ENCODE measurements at places on chromosomes 11 and 22.

DNA sequence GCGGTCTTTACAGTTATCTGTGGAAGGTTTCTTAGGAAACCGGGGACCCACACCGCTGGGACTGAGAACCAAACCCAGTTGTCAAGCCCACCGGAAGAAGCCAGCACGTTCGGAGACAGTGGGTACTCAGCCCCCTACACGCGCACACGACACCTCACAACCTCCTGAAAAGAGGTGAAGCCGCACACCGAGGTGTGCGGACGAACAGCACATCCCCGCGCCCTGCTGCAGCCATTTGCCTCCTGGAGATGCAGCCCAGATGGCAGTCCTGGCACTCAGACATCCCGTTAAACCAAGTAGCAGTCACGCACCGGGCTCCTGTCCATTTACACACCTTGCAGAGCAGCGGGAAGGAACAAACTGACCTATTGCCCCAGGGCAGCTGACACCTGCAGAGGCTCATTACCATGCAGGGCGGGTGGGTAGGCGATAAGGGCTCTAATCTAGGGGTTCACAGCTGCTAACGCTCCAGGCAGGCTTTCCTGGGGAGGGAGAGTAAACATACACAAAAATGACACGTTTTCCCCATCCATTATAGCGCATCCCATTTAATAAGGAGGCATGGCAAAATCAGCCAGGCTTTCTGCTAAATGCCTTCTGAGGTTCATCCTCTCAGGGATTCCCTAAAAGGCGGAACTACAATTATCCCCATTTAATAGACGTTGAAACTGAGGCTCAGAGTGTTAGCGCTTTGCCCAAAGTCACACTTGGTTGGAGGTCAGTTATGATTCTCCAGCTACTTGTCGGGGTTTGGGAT is 864 bp upstream of the EHBP1L1 start:
- no peak for DNase-seq

- no peak for DNase-seq
These were observed 302.5 kb upstream of the ISX start for GRCh38 chr22:34763496-34763895.

- no peak for DNase-seq
These were observed 97.7 kb downstream of the NXPE2 start for GRCh38 chr11:114775875-114776621.

DNA sequence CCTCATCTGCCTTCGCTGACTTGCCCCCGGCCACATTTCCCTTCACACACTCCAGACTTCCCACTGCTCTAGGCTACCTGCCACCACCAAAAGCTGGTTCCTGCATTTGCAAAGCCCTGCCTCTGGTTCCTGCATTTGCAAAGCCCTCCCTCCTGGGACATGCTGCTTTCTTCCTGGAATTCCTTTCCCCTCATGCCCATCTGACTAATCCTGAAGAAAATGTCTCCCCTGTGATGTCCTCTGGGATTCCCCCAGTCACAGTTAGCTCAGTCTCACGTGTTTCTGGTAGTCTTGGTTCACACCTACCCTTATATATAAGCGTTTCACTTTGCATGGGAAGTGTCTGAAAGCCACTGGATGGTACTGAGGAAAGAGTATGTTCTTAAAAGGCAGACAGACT is 206.9 kb downstream of the DBX1 start:
- DNase-seq: no peak

DNA sequence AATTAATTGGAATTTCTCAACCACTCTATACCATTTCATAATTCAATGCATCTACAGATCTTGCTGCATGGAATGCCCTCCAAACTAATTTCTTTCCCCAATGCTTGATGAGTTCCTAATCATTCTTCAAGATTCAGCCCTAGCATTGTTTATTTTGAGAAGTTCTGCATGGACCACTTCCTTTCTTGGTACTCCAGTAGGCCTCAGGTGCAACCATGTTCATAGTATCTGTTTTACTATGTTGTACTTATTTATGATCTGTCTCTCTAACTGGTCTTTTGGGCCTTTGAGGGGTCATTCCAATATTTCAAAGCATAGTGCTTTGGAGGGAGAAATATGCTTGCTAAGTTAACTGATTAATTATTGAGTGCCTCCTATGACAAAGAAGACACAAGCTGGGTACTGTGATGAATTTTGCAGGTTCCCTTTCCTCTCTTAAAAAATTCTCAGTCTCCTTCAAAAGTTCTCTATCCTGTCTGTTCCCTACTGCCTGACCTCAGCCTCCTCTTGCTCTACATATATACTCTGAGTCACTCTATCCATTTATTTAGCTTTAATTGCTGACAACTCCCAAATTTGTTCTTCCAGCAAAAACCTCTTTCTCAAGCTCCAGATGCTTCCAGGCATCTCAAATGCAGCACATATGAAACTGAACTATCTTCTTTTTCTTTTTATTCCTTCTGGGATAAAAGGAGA is 9.5 kb downstream of the MRPL17 start:
- no peak for DNase-seq

DNA sequence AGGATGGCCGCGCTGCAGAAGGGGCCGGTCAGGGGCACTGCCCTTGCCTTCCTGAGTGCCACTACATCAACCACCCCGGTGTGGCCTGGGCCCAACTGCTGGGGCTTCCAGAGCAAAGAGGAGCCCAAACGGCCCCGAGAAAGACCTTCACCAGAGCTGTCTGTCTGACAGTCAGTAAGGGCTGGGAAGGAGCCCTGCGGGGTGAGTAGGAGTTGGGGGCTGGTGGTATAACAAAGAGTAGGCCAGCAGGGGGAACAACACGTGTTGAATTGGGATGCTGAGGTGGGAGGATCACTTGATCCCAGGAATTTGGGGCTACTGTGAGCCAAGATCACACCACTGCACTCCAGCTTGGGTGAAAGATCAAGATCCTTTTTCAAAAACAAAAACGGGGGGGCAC is 3.9 kb downstream of the GSTT4 start:
- no peak for DNase-seq

DNA sequence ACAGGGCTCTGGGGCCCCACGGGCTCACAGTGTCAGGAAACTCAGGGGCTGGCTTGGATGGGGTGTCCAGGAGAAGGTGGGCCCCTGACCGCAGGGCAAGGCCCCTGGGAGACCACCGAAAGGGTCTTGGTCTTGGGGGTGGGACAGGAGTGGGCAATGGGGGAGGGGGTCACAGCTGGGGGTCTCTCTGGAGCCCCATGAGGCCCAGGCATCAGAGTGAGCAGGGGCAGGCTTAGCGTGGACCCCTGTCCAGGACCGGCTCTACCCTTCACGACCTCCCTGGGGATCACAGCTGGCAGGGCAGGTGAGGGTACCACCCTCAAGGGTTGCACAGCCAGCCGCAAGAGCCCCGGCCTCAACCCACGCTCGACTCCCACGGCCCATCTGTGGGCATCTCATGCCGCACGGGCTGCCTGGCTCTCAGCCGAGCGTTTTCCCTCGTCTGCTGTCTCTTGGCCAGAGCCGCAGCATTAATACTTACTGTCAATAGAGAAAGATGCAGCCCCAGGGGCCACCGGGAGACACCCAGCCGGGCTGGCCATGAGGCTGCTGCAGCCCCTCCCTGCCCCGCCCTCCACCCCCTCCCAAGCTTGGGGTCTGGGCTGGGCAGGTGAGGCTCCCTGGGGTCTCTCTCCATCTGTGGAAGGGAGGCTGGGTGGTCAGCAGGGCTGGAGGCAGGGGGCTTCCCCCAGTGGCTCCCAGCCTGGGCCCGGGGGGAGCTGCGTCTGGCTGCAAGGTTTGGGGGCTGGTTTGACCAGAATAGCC is 662 bp downstream of the MUC5B start:
- no peak for DNase-seq

- DNase-seq: no peak
These were observed 967 bp upstream of the GALNT18 start for GRCh38 chr11:11622772-11623171.

DNA sequence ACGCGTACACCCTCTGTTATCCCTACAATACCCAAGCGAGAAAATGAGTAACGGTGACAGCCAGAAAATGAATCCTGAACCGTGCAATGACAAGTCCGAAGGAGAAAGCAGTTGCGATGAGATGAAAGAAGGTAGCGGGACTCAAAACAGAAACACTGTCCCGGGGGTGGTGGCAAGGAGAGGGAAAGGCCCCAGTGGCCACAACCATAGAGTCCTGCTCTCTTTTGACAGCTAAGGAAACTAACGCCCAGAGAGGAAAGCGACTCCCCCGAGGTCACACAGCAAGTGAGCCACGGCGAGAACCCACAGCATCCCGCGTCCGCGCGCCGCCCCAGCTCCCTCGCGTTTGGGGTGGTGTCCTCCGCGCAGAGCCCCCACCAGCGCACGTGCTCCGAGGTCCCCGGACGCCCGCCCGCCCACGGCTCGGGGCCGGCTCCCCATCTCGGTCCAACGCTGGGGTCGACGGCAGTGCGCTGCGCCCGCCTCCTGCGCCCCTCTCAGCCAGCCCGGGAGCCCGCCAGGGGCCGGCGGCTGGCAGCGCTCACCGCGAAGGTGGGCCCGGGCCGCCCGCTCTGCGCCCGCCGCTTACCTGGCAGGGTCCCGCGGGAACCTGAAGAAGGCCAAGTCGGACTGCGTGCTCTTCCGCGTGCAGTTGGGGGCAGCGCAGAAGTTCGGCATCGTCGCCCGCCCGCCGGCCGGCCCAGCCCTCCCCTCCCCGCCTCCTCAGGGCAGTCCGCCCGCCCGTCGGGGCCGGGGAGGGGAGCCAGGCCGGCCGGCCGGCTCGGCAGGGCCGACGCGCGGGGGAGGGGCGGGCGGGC is 564 bp downstream of the THAP12 start:
- DNase-seq: peak; percentile 27

DNA sequence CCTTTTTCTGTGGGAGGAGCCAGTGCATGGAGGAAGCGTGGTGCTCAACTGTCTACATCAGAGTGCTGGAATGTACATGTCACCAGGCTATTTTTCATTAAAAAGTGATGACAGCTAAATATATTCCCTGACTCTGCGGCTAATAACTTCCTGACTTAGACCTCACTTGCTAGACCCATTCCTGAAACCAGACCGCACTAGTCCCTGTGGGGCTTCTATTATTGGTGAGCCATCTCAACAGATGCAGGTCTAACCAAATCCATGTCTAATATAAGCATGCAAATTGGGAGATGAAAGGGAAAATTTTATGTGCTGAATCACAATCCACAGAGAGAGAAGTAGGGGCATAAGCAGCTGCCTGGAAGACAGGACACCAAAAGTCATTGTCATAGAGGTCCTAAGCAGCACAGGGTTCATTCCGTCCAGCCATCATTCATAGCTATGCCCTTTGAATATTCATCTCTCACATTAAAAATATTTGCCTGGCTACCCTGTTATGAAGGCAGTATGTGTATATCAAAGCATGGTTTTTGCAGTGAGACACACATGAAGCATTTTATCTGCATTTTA is 110.9 kb upstream of the BLID start:
- no peak for DNase-seq

DNA sequence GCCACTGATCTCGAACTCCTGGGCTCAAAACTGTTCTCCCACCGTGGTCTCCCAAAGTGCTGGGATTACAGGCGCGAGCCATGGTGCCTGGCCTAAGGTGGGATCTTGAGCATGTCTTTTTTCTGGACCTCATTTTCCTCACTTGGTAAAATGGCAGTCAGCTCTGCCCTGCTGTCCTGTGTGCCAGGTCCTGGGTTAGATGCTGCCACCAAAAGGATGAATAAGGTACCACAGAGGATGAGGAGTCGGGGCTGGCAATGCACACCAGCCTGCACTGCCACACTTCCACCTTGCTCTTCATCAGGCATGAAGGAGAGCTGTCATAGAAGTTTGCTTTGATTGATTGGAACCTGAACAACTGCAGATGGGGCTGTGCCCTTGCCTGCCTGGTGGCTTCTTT is 32.3 kb downstream of the ACO2 start:
- no peak for DNase-seq

DNA sequence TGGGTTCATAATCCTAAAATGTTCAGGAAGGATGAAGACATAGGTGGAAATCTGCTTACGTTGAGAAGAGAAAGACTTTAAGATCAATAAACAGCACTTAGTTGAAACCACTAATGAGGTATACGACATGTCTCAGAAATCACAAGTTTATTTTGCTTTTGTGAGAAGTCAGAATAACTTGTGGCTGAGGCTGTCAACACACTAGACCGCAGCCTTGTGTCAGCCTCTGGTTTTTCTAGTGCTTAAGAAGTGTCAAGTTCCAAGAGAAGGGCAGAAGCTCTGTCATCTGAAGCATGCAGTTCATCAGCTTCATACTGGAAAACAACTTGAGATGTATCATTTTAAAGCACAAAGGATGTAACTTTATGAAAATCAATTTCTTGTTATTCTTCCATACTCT is 420.9 kb downstream of the METTL15 start:
- no peak for DNase-seq
